ENCODE measurements at places on chromosomes 13 and 19.

DNA sequence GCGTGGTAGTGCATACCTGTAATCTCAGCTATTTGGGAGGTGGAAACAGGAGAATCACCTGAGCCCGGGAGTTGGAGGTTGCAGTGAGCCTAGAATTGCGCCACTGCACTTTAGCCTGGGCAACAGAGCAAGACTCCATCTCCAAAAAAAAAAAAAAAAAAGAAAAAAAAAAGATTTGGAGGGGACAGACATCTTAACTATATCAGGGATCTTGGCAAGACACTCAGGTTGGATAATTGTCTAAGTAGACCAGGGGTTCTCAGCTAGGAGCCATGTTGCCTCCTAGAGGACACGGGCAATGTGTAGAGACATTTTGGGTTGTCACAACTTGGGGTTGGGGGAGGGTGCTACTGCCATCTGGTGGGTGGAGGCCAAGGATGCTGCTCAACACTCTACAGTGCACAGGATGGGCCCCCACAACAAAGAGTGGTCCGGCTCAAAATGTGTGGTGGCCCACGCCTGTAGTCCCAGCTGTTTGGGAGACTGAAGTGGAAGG is 1.9 kb upstream of the ZNF580 start:
- DNase-seq, result no peak

DNA sequence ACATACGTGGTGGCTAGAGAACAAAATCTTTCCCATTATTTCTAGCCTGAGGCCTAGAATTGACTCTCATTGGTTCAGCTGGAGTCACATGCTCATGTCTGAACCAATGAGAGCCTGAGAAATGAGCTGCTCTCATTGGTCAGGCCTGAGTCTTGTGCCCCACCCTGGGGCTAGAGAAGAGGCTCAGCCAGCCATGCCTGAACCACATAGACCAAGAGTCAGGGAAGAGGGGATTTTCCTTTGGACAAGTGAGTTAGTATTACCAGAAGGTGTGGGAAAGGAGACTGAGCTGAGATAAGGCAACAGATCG is 6.9 kb downstream of the FXYD5 start:
- no peak for DNase-seq

GRCh38 chr19:46907880-46908279 is 47.1 kb downstream of the ARHGAP35 start:
- DNase-seq, result no peak

DNA sequence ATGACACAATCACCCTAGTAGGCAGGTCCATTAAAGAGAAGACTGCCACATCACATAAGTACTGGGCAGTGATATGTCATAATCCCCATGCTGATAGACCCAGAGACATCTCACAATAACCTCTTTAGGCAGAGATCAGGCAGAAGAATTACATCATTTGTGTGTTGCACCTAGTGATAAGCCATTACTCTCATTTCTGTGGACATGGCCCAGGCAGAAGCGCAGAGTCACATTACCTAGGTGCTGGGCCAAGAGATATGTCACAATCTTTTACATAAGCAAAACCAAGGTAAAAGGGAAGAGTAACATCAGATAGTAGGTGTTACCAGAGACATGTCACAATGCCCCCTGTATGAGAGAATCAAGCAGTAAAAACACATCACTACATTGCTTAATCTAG is 71.9 kb downstream of the ZNF726 start:
- no peak for DNase-seq

- no peak for DNase-seq
These were observed 4.6 kb downstream of the RGL3 start for GRCh38 chr19:11414544-11414943.

- no peak for DNase-seq
These were observed 1.2 kb upstream of the DMWD start for GRCh38 chr19:45793876-45794275.

DNA sequence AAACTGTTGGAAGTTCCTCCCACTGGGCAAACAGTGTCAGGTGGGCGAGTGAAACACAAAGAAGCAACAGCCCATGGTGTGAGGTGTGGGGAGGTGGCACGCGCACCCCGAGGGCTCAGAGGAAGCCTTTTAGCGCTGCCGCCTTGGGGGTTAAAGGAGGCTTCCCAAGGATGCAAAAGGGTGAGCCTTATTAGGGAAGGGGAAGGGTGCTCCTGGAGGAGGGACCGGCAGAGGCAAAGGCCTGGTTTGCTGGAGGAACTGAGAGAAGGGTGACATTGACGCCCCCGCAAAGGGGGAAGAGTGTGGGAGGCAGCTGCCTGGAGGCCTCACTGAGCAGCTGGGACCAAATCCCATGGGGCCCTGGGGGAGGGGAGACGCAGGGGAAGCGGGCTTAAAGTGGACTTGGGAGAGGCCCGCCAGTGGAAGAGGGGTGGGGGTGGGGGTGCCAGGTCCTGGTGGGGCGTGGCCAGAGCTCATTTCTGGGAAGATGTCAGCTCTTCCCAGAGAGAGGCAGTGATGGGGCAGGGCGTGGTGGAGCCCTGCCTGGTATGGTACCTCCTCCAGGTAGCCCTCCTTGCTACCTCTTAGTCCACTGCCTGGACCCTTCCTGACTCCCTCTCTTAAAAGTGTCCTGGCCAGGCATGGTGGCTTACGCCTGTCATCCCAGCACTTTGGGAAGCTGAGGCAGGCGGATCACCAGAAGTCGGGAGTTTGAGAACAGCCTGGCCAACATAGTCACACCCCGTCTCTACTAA is 12.0 kb upstream of the FCHO1 start:
- DNase-seq, result no peak

Measured in T-helper 17 cell (primary cell).